ENCODE measurements at places on chromosomes 3 and 15. TPM values are rescaled to one million over a fixed set of nuclear protein-coding genes. Genes with fewer than 3 reads are reported as not detected.
A peak's percentile ranks its signal among the peaks of the same experiment; 100 is the strongest.

The CCR3 gene
- not detected for total RNA-seq

- DNase-seq = no peak
- no peaks in the 10 kb centered on the region for H3K36me3 ChIP-seq
- peaks cover 17% of the 10 kb centered on the region for H3K4me1 ChIP-seq
These were observed 36.5 kb downstream of the IGF2BP2 start for GRCh38 chr3:185788292-185788691.

DNA sequence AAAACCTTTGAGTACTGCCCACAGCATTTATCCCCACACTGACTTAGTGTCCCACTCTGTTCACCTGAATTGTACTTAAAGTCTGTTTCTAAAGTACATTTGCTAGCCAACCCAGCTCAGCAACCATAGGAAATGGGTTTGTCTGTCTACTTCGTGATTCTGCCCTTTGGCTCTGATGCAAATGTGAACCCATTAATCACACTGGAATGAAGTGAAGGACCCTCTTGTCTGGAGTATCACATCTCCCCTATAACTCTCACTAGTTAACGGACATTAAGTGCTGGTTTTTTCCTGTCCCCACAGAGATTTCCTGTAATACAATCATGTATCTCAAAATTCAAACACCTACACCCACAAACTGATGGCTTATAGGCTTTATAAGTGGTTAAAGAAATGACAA is 20.5 kb downstream of the EID1 start:
- H3K36me3 ChIP-seq = no peaks in the 10 kb centered on the region
- no peak overlapping the region for H3K27ac ChIP-seq
- H3K4me3 ChIP-seq = no peak overlapping the region
- no peaks in the 10 kb centered on the region for H3K4me1 ChIP-seq
- no peaks in the 10 kb centered on the region for H3K27me3 ChIP-seq

- DNase-seq = peak; percentile 51
- no peaks in the 10 kb centered on the region for H3K36me3 ChIP-seq
- no peak overlapping the region for H3K4me3 ChIP-seq
These were observed 4.0 kb downstream of the LAMP3 start for GRCh38 chr3:183158551-183159006.

The AADAC gene
- not detected for total RNA-seq

DNA sequence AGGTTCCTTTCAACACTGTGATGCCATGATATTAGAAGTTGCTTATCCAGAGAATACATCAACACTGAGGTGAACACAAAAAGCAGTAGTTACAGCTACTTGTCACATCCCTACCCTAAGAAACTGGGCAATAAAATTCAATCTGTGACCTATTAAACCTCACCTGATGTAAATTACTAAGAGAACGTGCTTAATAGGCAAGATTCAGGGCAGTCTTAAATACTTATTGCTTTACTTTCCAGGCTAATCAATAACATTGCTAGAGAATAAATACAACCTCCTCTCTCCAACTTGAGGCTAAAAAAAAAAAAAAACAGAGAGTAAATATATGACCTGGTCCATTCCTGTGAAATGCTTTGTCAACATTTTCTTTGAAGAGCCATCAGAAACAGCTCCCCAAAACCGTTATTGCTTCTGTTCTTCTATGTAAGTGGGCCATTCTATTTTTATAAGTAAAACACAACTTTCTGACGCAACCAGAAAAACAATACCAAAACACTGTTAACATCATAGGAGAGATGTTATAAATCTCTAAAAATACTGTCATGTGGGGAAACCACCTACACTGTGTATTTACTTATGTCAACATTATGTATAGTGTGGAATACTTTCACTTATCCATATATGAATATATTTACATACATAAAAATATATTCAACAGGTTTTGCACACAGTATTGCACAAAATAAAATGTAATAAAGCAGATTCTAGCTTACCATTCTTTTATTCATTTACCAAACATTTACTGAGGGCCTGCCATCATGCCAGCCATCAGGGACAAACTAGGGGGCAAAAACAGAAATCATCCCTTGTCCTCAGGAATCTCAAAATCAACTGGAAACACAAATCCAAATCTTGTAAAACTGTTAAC is 2.7 kb downstream of the NKIRAS1 start:
- no peaks in the 10 kb centered on the region for H3K27me3 ChIP-seq
- peaks cover 10% of the 10 kb centered on the region for H3K4me1 ChIP-seq
- H3K36me3 ChIP-seq = peaks cover 15% of the 10 kb centered on the region
- no peak for DNase-seq

The RYR3 gene
- 0.42 TPM for total RNA-seq

The CLDN18 gene
- total RNA-seq = not detected

DNA sequence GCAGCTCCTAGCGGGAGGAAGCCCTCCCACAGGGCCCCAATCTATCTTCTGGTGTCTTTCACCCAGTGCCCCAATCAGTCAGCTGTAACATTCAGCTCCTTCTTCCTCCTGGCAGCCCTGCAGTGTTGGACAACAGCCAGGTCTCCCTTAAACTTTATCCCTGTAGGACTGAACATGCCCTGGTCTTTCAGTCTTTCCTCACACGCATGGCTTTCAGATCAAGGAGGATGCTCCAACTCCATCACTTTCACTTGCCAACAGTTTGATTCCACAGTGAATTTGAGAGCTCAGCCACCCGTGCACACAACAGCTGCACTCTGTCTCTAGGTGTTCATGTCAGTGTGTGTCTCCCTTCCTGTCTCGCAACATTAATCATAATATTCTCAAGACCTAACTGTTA is 28.5 kb upstream of the LRRC34 start:
- no peaks in the 10 kb centered on the region for H3K36me3 ChIP-seq
- H3K4me1 ChIP-seq = no peaks in the 10 kb centered on the region
- DNase-seq = no peak
- H3K27me3 ChIP-seq = no peaks in the 10 kb centered on the region
- no peak overlapping the region for H3K27ac ChIP-seq

The GOLGA6B gene
- not detected for total RNA-seq

The GCHFR gene
- total RNA-seq = 66.7 TPM

All from cardiac muscle cell (in vitro differentiated cells and primary cell).